Sigmoid colon (tissue), 7 donors: ENCODE measurements at places on chromosomes 2 and 18. TPM values are rescaled to one million over a fixed set of nuclear protein-coding genes. Genes with fewer than 3 reads are reported as not detected.

The PXDN gene
- 1.8 TPM for polyA plus RNA-seq

The SLC23A3 gene
- 1.6 TPM for polyA plus RNA-seq

DNA sequence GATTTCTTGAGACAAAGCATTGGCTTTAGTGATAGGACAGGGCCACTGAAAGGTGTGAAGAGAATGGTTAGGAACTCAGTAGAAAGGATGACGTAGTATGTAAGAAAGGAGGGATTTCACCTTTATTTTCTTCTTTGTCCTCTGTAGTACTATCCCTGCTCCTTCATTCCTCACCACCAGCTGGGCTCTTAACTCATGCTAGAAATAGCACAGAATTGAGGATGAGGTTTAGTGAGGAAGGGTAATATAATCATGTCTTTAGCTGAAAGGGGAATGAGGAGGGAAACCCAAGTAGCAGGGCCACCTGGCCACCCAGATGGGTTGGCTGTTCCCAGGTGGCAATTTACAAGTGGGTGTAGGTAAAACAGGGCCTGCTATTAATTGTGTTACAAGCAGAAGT, 15.2 kb downstream of the ACVR2A start:
- H3K4me1 ChIP-seq, result peaks cover 54% of the 10 kb centered on the region
- H3K27me3 ChIP-seq, result no peaks in the 10 kb centered on the region
- no peak overlapping the region for H3K4me3 ChIP-seq
- H3K27ac ChIP-seq, result no peak overlapping the region
- no peaks in the 10 kb centered on the region for H3K36me3 ChIP-seq

The FTCDNL1 gene
- polyA plus RNA-seq, result 1.2 TPM

DNA sequence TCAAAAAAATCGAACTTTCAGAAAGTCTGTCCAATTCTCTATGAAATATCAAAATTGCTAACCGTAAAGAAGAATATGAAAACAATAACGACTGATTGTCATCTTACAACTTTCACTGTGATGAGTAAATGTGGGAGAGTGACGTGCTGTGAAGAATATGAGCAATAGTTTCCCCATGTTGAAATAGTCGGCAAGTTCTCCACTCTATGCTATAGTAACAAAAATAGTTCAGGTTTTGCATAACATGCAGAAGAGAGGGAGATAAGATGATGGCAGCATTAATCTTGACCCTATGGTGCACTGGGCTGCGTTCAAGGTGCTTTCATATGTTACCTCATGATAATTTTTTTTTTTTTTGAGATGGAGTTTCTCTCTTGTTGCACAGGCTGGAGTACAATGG, 196.8 kb upstream of the CYRIA start:
- no peak for DNase-seq
- no peak overlapping the region for H3K27ac ChIP-seq
- no peaks in the 10 kb centered on the region for H3K27me3 ChIP-seq

DNA sequence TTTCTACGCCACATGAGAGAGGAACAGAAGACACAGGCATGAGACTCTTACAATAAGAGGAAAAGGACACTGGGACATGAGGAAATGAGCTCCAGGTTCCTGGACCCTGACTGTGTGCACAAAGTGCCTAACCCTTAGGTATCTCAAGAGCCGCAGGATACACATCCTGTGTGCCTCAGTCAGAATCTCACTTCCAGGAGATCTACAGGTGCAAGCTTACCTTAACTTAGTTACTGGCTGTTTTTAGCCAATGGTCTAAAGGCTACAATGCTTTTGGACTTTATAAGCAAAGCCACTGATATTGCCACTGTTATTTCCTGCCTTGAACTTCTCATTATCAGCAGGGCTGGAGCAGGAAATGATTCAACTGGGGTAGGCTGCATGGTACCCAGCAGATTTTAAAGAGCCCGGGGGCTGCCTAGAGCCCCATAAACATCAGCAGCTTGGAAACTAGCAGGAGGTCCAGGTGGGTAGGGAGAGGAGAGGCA, 254.4 kb downstream of the ZNF521 start:
- no peaks in the 10 kb centered on the region for H3K27me3 ChIP-seq
- no peak overlapping the region for H3K27ac ChIP-seq
- H3K36me3 ChIP-seq, result no peaks in the 10 kb centered on the region
- DNase-seq, result no peak

DNA sequence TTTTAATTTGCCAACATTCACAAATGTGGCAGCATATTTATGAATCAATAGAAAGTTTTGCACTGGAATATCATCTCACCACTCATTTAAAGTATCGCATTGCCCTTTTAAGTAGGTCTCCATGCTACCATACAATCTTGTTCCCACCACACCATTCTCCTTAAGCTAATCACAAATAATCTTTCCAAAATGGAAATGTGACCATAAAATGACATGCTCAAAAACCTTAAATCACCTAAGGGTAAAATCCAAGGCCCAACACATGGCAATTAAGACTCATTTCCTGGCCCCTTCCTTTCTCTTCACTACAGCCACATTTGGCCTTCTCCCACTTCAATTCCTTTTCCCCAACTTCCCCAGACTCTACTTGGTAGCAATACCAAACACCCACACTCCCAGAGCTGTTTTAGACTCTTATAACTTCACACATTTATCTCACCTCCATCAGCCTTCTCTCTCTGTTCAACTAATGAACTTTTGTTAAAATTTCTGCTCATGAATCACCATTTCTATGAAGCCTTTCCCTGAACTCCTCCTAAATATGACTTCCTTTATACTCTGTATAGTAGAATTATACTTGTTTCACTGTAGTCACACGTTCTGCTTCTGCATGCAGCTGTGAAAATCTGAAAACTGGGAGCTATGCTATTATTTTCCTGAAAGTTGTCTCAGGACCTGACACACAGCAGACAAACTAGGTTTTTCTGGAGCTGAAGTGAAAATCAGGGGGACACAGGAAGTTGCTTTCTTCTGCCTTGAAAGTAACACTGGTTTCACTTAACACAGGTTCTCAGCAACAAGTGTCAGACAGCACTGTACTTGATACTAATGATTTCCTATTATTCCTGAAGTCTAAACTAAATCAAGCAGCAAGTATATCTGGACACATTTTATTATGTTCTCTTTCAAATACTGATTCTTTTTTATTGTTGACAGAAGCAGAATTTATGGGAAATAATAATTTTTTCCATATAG, 303.9 kb downstream of the ZEB2 start:
- no peaks in the 10 kb centered on the region for H3K36me3 ChIP-seq
- H3K27me3 ChIP-seq, result no peaks in the 10 kb centered on the region
- H3K27ac ChIP-seq, result no peak overlapping the region

- no peaks in the 10 kb centered on the region for H3K27me3 ChIP-seq
- no peak for DNase-seq
- H3K27ac ChIP-seq, result no peak overlapping the region
- no peak overlapping the region for H3K4me3 ChIP-seq
- H3K4me1 ChIP-seq, result no peaks in the 10 kb centered on the region
Observed at GRCh38 chr2:115414466-115414865, 972.0 kb downstream of the DPP10 start.

DNA sequence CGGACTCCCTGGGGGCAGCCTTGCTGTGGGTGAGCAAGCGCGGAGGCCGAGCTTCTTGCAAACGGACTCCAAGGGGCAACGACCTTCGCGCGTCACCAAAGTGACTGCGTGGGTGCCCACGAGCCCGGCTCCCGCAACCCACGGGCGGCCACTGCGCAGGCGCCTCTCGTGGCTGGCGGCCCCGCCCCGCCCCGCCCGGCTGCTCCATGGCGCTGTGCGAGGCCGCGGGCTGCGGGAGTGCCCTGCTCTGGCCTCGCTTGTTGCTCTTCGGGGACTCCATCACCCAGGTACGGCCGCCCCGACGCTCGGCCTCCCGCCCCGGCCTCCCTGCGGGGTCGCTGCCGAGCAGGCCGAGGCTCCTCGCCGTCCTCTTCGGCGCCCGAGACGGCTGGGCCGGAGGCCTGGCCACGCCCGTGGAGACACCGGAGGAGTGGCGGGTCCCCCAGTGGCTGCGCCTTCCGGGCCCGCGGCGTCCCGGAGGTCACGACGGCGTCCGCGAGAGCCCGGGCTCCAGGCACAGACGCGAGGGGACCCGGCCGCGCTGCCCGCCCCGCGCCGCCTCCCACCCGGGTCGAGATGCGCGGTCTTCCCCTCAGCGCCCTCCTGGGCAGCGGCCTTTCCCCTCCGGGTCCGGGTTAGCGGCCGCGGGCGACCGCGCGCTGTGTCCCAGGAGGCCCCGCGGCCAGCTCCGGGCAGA, at the start of gene IAH1:
Gene IAH1 (plus strand): TSS at position 191 of the 697 bp plus-strand sequence. CDS start 16 bp downstream, at position 207.
- no peaks in the 10 kb centered on the region for H3K27me3 ChIP-seq
- peak within 1 kb of the TSS; percentile 82 for H3K27ac ChIP-seq
- no peaks in the 10 kb centered on the region for H3K36me3 ChIP-seq
- H3K4me3 ChIP-seq, result peak within 1 kb of the TSS; percentile 92
- peak; percentile 81 for DNase-seq

The OXER1 gene
- 1.8 TPM for polyA plus RNA-seq

- peak within 1 kb of the TSS; percentile 93 for H3K4me3 ChIP-seq
- H3K27ac ChIP-seq, result peak within 1 kb of the TSS; percentile 81
- H3K27me3 ChIP-seq, result no peaks in the 10 kb centered on the region
- peak; percentile 84 for DNase-seq
- H3K4me1 ChIP-seq, result peaks cover 17% of the 10 kb centered on the region
Observed at GRCh38 chr2:159797543-159798375, at the start of gene CD302. Gene CD302, minus strand, starts transcription at chr2:159798208. Its CDS starts 10 bp downstream, at chr2:159798198.

- no peak for DNase-seq
- no peak overlapping the region for H3K27ac ChIP-seq
- no peaks in the 10 kb centered on the region for H3K4me1 ChIP-seq
- no peaks in the 10 kb centered on the region for H3K36me3 ChIP-seq
- H3K4me3 ChIP-seq, result no peak overlapping the region
Observed at GRCh38 chr2:108169982-108170625, 69.7 kb upstream of the SULT1C3 start.

DNA sequence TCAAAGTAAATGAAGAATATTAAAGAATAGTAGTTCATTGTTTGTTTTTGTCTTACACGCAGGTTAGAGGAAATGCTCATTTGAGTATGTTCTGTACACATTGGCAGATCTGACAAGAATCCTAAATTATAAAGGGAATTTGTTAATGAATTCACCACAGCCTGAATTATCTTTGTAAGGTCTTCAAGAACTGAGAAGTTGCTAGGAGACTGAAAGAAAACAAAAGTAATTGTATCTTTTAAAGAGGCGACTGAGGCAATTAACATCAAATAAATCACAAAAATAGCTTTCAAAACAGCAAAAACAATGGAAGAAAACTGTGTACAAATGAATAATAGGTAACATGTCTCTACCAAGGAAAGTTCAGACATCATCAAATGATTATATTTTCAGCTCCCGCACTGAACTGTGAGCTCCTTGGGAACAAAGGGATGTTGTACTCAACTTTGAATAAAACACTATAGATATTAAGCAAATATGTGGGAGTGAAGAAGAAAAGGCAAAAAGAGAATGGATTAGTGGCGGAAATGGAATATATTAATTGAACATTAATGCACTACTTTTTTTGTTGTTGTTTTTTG, 51.7 kb upstream of the ATIC start:
- no peaks in the 10 kb centered on the region for H3K4me1 ChIP-seq
- no peak overlapping the region for H3K27ac ChIP-seq
- no peaks in the 10 kb centered on the region for H3K27me3 ChIP-seq
- no peak overlapping the region for H3K4me3 ChIP-seq
- H3K36me3 ChIP-seq, result no peaks in the 10 kb centered on the region
- DNase-seq, result no peak

GRCh38 chr2:99085421-99085820, 56.1 kb upstream of the C2orf15 start:
- H3K36me3 ChIP-seq, result no peaks in the 10 kb centered on the region
- H3K4me3 ChIP-seq, result no peak overlapping the region
- no peaks in the 10 kb centered on the region for H3K27me3 ChIP-seq
- DNase-seq, result no peak

DNA sequence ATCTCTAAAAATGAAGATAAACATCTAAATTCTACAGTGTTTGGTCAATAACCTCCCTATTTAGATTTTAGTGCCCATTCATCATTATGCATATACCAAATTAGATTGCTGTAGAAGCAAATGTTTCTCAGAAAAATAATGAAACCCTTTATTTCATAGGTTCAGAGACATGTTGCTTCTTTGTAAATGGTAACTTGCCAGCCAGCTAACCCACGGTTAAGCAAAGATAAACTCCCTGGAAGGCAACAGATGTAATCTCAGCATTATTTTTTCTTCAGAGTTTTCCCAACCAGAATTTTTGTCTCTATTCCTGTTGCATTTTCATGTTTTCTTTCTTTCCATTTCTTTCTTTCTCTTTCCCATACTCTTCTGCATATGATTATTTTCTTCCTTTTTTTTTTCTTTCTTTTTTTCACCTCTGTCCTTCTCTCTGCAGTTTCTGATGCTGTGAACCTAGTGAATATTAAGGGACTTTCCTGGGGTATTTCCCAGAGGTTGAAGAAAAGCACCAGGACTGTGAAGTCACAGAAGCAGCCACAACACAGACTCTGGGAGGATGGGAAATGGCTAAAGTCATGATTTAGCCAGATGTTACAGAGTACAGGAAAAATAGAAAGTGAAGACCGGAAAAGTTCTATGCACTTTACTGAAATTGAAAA, 50.0 kb upstream of the DSG1 start:
- H3K36me3 ChIP-seq, result no peaks in the 10 kb centered on the region
- H3K4me3 ChIP-seq, result no peak overlapping the region
- no peaks in the 10 kb centered on the region for H3K4me1 ChIP-seq
- no peaks in the 10 kb centered on the region for H3K27me3 ChIP-seq

DNA sequence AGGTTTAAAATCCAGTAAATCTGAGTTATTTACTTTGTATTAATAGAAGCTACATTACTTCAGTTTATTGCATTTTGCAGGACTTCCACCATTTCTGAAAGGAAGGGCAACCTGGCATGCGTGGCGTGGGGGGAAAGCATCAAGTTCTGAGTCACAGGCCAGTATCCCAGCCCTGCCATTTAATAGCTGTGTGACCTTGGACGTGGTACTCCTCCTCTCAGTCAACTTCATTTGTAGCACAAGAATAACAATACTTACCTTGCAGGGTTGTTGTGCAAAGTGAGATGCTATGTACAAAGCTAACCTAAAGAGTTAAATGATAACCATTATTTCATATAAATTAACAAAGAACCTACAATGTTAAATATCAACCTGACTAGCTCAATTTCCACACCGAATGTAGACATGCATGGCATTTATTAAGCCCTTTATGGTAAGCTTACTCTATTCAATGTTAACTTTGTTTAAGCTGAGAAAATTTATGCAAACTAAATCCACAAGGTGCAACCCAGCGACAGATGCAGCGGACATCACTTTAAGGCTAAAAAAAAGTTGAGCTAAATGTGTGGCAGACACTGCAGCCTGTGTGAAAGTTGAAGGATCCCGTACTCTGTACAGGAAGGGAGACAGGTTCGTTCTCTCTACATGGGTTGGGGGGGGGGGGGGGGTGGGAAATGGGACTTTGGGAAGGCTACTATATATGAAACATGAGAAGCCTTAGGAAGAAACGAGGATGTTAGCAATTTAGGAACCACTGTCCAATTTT, 17.2 kb upstream of the STPG4 start:
- DNase-seq, result no peak
- peak overlapping the region; percentile 98 for H3K27ac ChIP-seq
- no peaks in the 10 kb centered on the region for H3K36me3 ChIP-seq
- H3K4me1 ChIP-seq, result peaks cover 52% of the 10 kb centered on the region
- H3K4me3 ChIP-seq, result no peak overlapping the region

The MYO5B gene
- polyA plus RNA-seq, result 80.7 TPM

The RTP5 gene
- polyA plus RNA-seq, result not detected

- no peak for DNase-seq
- H3K36me3 ChIP-seq, result no peaks in the 10 kb centered on the region
- H3K4me1 ChIP-seq, result no peaks in the 10 kb centered on the region
- H3K4me3 ChIP-seq, result no peak overlapping the region
- no peak overlapping the region for H3K27ac ChIP-seq
- no peaks in the 10 kb centered on the region for H3K27me3 ChIP-seq
Observed at GRCh38 chr2:9292426-9292825, 85.8 kb downstream of the ASAP2 start.

The PLGLB1 gene
- polyA plus RNA-seq, result not detected
